Activated CD4-positive, alpha-beta T cell treated with anti-CD3 and anti-CD28 coated beads, Interleukin-10, Interleukin-2, amounts not matched to agents 100 ng/mL and 50 ng/mL, durations not matched to agents 16 hours and 8 hours (primary cell): ENCODE measurements at places on chromosomes 7 and 10.

DNA sequence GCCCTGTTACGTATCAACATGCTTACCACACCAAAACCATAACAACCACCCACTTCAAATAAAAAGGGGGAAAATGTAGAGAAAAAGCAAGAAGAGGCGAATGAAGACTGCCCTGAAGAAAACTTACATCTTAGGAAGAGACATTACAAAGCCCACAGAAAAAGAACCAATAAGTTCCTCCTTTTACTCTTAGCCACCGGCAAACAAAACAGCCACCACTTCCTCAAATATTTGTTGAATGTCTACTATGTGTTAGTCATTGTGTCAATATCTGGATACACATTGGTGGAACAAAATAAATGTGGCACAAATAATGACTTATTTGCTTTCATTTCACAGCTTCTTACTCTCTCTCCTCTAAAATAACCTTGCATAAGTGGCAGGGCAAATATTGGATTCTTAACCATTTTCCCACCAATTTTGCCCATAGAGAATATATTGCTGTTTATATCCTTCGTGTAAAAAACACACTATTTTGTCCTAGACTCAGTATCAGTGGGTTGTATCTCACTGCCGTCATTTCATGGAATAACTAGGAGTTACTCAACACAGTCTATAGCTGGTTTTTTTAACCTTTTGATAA, 106.8 kb downstream of the ANK3 start:
- DNase-seq: no peak

- DNase-seq: no peak
Measured at GRCh38 chr10:101558204-101558603, 29.9 kb downstream of the POLL start.

DNA sequence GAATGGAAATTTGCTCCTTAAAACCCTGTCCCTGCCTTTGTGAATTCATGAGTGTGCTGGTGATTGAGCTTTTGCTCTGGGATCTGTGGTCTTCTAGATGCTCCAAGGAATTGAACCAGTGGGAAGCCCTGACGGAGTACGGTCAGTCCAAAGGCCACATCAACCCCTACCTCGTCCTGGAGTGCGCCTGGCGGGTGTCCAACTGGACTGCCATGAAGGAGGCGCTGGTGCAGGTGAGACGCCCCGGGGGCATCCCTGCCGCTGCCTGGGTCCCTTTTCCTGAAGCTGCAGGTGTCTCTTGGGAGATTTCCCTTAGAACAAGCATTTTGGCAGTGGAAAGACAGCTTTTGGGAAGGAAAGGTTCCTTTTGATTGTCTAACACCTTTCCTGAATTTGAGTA, 100.3 kb downstream of the TRRAP start:
- DNase-seq: no peak

DNA sequence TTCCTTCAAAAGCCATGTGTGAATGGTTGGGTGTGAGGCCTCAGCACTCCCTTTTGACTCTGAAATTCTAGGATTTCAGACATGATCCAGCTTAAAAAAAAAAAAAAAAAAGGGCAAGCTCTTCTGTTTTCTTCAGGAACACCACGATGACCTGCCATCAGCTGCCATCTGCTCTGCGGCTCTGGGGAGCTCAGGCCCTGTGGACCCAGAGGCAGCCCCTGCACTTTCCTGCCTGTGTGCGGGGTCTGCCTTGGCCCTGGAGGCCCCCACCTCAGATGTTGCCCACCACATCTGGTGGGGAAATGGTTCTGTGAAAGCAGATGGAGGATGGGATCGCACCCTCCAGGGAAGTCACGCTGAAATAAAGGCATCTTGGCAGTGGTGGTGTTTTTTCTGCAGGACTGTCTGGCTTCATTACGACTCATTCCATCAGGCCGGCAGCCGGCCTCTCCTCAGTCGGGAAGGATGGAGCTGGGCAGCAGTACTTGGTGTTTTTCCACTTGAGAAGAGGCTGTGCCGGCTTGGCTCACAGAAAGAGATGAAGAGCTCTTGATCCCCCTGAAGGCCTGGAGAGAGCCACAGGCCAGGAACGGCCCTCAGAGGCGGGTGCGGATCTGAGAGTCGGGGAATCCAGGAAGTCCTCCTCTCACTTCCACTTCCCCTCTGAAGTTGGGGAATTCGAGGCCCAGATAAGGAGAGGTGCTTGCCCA, 66.1 kb upstream of the AQP1 start:
- DNase-seq: no peak

DNA sequence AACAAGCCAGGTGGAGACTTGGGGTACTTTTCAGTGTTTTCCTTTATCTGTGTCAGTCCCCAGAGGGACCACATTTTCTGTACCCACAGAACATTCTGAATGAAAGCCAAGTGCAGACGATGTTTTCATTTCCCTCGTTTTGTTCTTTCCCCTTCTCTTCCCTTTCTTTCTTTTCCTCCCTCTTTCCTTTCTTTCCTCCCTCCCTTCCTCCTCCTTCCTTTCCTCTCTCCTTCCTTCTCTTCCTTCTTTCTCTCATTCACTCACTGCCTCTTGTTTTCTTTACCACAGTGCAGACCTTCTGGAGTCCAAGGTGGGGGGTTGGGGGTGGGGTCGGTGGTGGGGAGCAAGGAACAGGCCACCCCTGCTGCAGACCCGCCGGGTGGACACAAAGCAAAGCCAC, 141.4 kb upstream of the MKI67 start:
- DNase-seq: no peak

- peak; percentile 51 for DNase-seq
Measured at GRCh38 chr7:155291045-155291530, 6.6 kb upstream of the INSIG1 start.

DNA sequence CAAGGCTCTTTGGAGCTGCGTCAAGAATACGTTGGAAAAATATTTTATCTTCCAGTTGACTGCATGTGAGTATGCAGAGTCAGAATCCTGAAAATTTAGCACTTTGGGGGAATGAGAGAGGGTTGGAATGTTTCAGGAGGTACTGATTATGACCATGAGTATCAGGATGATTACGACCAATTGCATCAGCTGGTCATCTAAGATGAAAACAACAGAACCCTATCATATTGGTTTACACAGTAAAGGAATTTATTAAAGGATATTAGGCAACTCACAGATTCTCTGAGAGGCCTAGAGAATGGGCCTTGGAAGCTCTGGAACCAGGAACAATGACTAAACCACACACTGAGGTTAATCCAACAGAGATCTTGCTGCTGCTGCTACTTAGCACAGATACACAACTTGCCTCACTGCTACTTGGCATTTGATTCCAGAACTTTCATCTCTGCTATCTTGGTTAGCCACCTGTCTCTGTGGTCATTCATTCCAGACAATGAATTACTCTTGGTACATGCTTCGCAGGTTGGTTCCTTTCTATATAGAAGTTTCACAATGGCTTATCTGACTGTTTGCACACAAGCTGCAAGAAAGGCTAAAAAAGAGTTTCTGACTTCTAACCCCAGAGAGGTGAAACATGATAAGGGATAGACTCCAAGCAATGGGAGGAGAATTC, 68.0 kb upstream of the CTTNBP2 start:
- DNase-seq: no peak

- DNase-seq: no peak
Measured at GRCh38 chr7:107001490-107001889, 43.0 kb upstream of the PRKAR2B start.

GRCh38 chr7:127920787-127921438, 110.3 kb downstream of the LRRC4 start:
- no peak for DNase-seq

GRCh38 chr7:51471210-51471980, 154.8 kb upstream of the COBL start:
- DNase-seq: no peak
